Stimulated activated CD8-positive, alpha-beta memory T cell treated with anti-CD3 and anti-CD28 coated beads, Interleukin-4, amount 100 ng/mL, for 1 hour (primary cell): ENCODE measurements at places on chromosomes 4 and X.

DNA sequence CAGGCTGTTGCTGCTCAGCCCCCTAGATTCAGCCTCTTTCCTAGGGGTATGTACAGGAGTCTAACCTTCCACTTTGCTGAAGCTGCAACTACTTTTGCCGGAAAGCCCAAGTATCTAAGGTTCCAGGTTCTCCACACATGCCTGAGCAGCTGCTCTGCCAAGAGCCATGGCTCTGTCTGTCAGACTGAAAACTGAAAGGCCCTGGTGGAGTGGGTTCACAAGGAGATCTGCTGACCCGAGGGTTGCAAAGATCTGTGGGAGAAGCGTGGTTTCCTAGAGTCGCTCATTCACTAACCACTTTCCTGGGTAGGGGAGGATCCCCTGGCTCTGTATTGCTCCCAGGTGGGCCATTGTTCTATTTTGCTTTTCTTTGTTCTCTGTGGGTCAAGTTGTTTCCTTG lies 6.0 kb upstream of the PNMA6F start:
- no peak for DNase-seq

GRCh38 chrX:48720577-48721250 lies 24.2 kb downstream of the SUV39H1 start:
- DNase-seq: no peak

DNA sequence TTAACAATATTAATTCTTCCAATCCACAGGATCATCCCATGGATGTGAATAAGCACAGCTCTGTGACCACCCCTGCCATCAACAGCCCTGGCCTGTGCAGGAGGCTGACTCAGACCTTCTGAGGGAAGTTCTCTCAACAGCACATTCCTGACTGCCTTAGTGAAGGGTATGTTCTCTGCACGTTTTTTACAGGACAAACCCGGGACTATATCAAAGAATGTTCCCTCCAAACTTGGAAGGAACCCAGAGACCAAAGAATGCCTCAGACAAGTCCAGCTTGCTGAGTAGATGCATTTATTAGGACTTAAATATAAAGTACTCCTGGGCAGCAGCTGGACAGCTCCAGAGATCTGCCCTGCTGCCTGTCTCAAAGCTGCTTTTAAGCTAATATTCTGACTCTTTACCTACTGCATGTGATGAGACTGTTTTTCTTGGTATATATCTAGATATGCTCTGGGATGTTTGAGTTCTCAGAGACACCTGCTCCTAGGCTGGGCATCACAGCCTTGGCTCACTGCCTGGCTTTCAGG lies 1127.8 kb upstream of the PRKX start:
- DNase-seq: no peak

- DNase-seq: no peak
These were observed 66.6 kb downstream of the ENOX2 start for GRCh38 chrX:130836447-130836846.

DNA sequence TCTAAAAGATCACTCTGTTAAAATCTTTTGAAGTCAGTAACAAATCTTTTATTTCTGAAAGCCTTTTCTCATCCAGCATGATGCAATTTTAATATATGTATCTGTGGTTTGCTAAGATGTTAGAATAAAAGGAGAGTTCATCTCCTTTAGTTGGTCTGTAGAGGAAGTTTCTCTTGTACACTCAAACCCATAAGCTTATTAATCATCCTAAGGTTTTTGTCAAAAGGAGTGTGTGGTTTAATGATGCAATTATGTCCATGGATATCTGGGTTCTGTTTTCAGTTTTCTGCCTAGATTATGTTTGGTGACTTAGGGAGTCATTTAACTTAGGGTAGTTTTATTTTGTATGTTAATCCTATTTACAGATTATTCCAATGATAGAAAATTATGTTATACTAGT lies 52.1 kb upstream of the NDST4 start:
- DNase-seq: no peak

DNA sequence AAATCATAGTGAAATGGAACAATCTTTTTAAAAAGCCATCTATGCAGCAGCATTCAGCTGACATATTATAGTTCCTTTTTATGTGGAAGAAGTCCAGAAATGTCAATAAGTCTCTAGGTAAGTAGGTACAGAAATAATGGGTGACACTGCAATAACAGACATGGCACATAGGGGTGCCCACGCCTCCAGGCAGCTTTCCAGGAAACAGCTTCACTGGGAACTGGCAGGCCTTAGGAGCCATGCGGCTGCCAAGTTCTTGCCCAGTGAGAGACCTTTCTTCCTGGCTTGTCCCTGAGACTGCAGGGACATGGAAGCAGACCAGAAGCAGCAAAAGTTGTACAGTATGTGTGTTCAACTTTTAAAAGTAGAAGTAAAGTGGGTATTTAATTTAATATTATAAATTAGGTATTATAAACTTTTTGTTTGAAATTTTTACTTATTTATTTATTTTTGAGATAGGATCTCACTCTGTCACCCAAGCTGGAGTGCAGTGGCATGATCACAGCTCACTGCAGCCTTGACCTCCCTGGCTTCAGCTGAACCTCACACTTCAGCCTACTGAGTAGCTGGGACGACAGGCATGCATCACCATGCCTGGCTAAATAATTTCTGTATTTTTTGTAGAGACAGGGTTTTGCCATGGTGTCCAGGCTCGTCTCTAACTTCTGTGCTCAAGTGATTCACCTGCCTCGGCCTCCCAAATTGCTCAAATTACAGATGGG lies 12.1 kb upstream of the ETNPPL start:
- no peak for DNase-seq

DNA sequence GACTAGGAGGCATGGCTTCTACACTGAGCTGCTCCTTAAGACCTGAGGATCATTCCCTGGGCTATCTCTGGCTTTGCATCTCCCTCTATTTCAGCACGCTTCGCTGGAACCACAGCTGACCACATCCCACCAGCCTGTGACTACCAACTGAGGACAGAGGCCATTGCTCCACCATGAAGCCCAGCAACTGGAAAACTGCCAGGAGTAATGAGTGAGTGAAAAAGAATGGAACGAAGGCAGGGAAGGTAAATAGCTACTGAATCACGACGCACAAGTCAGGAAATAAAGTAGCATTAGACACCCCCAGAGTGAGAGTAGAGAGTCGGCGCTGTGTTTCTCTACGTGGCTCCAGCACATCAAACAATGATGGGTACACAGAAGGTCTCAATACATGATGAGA lies 314.7 kb downstream of the LDB2 start:
- no peak for DNase-seq

- DNase-seq: no peak
These were observed 171.9 kb upstream of the GALNT7 start for GRCh38 chr4:172996571-172997216.

- no peak for DNase-seq
These were observed 601 bp downstream of the INPP4B start for GRCh38 chr4:142845293-142846107.

GRCh38 chr4:77699731-77700210 lies 94.2 kb downstream of the CXCL13 start:
- no peak for DNase-seq

DNA sequence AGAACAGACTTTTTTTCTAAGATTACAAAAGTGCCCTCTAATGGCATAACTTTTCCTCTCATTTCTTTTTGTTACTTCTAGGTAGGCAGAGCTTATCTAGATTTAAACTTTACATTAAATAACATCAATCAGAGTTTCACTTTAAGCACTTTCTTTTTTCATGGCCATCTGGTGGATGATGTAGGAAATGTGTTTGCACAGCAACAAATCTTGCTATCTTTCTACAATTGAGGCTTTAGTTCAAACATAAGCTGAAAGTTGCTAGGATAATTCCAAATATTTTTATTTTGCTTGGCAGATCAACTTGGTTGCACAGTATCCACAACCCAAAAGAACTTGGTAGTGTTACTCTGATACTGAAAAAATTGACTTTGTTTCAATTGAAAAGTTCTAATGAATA lies 22.0 kb downstream of the NDNF start:
- DNase-seq: no peak

DNA sequence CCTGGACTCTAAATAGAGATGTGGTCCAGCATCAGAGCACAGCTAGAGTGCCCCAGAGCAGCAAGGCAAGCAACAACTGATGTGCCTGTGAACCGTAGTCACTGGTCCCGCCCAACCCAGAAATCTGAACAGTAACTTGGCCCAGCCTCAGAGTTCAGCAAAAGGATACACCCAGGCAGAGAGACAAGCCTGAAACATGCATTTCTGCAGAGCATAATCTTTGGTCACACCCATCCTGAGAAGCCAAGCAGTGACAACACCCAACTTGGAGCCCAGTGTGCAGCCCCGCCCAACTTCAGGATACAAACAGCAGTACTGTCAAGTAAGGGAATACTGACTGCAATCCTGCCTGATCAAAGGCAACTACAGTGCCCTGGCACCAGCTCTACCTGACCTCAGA lies 78.9 kb downstream of the CCDC160 start:
- no peak for DNase-seq

GRCh38 chr4:13108096-13108495 lies 376.0 kb downstream of the RAB28 start:
- no peak for DNase-seq

GRCh38 chr4:111775556-111776297 lies 369.5 kb upstream of the FAM241A start:
- DNase-seq: no peak

- no peak for DNase-seq
These were observed 360.7 kb downstream of the BMPR1B start for GRCh38 chr4:95118497-95118896.

DNA sequence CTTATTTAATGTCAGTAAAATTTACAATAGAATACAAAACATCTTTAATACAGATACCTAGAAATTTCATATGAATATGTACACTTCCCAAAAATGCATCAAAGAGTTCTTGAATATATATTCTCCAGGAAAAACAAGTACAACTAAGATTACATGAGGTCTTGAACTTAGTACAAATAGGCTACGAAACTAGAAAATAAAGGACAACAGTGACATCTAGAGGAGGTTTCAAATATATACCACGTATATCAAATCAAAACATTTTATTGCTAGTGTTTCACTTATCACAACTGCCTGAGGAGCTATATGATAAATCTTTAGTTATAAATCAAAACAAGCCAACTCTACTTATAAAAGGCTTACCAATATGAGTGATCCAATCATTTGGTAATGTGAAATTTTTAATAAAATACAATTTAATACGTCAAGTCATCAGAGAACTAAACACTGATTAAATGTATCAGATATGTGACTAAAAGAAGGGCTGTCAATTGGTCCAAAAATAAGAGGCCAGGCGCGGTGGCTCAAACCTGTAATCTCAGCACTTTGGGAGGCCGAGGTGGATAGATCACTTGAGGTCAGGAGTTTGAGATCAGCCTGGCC lies 36.6 kb downstream of the ANAPC10 start:
- no peak for DNase-seq

DNA sequence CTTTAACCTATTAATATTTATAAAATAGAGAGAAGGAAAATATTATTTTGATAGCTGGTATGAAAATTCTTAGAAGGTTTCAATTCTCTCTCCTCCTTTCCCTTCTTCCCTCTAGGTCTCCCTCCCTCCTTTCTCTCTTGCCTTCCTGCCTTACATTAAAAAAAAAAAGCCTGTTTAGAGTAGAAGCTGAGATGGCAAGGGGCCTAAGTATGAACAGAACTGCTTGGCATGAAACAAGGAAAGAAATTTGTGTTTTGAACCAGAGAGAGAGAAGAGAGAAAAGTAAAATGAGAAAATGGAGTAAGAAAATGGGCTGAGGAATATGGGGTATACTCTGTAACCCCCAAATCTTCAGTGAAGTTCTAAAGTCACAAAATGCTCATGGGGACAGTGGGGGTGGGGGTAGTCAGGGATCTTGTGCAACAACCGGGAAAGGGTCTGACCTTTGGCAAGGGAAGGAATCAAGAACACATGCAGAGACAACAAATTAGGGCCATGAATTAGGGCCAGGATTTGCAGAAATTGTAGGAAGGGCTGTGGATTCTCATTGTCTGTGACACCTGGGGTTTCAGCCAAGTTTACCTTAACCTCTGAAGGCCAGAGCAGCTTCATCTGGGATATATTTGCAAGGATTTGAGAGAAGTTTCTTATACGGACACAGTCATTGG lies 30.6 kb downstream of the SUPT20HL2 start:
- DNase-seq: no peak

DNA sequence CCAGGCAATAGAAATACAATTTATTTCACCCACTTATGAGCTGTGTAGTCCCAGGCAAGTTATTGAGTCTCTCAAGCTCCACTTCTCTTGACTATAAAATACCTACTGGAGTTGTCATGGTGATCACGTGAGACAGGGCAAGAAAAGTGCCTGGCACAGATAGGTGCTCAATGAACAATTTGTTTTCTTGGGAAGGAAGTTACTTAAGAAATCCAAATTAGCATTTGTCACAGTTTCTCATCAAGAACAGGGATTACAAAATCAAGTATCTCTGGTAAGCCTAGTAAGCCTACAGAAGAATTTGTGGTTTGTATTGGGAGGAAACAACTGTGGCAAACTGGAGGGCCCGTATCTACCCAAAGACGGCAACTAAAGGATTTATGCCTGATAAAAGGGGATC lies 37.5 kb upstream of the RASGEF1B start:
- no peak for DNase-seq

DNA sequence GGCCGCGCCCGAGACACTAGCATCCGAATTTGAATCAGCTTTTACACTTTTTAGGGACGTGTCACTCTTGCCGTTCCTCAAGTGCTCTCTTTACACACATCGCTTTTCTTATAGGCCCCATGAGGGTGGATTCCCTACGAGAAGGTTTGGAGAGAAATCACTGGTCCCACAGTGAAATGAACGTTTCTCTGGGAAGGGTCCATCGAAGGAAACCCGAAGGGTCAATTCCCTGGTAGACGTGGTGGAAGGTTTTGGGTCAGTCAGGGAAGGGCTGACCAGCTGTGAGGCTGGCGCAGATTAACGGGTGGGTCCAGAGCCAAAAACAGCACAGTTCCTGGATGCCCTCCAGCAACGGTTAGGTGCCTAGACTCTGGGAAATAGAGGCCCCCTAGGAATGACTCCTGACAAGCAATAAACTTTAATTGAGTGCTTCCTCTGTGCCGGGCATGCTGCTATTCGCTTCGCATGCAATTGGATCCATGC lies 35.9 kb downstream of the ETDC start:
- DNase-seq: no peak

- no peak for DNase-seq
These were observed 127.3 kb upstream of the PACRGL start for GRCh38 chr4:20572976-20573375.

- no peak for DNase-seq
These were observed 14.7 kb downstream of the FGFRL1 start for GRCh38 chr4:1026115-1026514.

- DNase-seq: no peak
These were observed 25.5 kb downstream of the WDFY3 start for GRCh38 chr4:84940960-84941359.

DNA sequence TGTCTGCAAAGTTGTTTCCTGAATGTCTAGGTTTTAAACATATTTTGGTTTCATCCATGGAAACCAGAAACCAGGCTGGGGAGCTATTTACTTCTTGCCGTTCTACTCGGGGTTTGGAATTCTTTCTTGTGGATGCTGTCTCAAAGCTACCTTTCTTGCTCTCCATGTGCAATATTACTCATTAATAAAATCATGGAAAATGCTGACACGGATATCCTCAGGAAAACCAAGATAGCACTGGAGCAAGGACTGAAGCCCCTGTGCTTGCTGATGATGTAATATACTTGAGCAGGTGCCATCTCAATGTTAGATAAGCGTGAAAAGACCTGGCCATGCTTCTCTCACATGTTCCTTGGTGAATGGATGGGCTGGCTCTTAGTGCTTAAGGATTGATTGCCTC lies 41.5 kb upstream of the HPF1 start:
- DNase-seq: no peak

GRCh38 chr4:6819295-6819694 lies 36.8 kb downstream of the KIAA0232 start:
- DNase-seq: no peak

GRCh38 chrX:7390441-7390840 lies 242.5 kb upstream of the PUDP start:
- no peak for DNase-seq
